ENCODE measurements at places on chromosomes 12 and 14.

GRCh38 chr12:131098178-131098981, 144.7 kb downstream of the ADGRD1 start:
- DNase-seq, result peak; percentile 20

GRCh38 chr14:100450049-100450448, 126.9 kb downstream of the SLC25A47 start:
- no peak for DNase-seq

GRCh38 chr12:53518381-53518780, 11.1 kb upstream of the NPFF start:
- DNase-seq, result no peak

GRCh38 chr14:106694638-106695393, 1168.4 kb downstream of the TMEM121 start:
- peak; percentile 64 for DNase-seq

- DNase-seq, result no peak
These were observed 46.0 kb downstream of the TECPR2 start for GRCh38 chr14:102408724-102409123.

- DNase-seq, result no peak
These were observed 11.5 kb upstream of the C14orf93 start for GRCh38 chr14:23021434-23021833.

DNA sequence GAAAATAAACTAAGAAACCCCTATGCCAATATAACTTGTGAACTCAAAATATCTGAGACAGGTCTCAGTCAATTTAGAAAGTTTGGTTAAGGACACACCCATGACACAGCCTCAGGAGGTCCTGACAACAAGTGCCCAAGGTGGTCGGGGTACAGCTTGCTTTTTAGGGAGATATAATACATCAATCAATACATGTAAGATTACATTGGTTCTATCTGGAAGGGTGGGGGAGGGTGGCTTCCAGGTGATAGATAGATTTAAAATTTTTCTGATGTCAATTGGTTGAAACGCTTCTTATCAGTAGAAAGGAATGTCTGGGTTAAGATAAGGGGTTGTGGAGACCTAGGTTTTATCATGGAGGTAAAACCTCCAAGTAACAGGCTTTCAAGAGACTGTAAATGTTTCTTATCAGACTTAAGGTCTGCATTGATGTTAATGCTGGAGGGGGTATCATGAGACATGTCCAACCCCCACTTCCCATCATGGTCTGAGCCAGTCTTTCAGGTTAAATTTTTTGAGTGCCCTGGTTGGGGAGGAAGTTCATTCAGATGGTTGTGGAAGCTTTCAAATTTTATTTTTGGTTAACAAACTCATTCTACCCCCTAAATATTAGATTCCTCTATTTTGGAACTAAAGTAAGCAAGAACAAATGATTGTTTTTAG, 82.0 kb upstream of the RASSF8 start:
- DNase-seq, result no peak

- peak; percentile 85 for DNase-seq
These were observed 92.7 kb downstream of the LRRC74A start for GRCh38 chr14:76918782-76919394.

DNA sequence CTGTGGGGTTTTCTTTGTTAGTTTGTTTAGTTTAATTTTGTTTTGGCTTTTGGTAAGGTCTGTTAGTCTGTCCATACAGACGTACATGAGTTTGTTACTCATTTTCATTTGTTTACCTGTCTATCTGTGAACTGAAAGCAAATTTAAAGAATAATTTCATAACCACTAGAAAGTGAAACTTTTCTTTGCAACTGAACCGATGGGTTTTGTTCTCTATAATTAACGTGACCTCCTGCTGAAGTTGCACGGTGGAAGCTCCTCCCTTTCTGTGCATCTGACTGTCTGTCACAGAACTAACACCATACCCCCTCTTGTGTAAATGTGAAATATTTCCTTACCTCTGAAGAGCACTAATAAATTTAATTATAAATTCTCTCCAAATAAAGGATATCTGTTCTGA, 595.5 kb downstream of the GALC start:
- DNase-seq, result no peak

DNA sequence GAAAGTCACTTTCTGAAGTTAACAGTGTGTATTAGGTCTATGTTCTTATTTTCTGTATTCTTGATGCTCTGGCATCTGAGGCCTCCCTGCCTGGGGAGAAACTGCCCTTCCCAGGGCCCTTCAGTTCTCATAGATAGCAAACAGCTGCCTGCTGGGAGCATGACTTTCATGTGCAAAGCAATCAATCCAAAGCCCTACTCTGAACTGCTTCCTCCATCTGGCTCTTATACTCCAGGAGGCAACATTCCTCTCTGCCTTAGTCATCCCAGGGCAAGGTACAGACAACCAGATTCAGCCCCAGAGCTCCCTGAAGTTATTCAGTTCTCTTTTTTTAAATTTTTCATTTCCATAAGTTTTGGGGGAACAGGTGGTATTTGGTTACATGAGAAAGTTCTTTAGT, 41.7 kb upstream of the RIN3 start:
- peak; percentile 31 for DNase-seq

- no peak for DNase-seq
These were observed 69.4 kb upstream of the GSC start for GRCh38 chr14:94839348-94839747.

DNA sequence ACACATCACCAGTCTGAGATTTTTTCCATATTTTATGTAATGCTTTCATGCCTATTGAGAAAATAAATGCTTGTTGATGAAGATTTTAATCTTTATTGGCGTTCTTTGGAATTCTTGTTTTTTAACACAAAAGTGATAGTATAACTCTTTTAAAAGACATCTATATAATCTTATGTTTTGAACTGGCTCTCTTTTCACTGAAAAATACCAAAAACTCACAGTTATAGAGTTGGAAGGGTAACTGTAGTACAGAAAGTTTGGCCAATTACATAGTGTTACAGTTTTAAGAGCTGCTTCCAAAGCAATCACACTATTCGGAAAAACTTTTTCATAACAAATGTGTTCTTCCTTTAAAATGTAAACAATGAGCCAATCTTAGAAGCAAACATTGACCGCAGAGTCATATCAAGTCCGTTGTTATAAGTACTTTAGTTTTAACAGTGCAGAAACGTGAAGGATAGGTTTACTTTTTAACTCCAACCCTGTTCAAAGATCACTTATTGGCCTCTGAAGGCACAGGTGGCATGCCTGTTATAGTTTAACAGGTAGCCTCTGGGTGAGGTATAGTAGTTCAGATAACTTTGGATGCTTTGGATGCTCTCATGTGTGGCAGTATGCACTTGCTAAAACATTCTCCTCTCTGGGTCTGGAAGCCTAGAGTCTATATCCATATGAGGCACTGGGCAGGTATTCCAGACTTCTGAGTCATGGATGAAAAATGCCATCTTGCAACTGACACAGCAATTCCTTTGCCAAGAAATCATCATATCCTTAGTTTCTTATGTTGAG, 12.1 kb upstream of the NTN4 start:
- peak; percentile 17 for DNase-seq

GRCh38 chr14:23434488-23435222, 805 bp downstream of the MYH7 start:
- DNase-seq, result no peak

DNA sequence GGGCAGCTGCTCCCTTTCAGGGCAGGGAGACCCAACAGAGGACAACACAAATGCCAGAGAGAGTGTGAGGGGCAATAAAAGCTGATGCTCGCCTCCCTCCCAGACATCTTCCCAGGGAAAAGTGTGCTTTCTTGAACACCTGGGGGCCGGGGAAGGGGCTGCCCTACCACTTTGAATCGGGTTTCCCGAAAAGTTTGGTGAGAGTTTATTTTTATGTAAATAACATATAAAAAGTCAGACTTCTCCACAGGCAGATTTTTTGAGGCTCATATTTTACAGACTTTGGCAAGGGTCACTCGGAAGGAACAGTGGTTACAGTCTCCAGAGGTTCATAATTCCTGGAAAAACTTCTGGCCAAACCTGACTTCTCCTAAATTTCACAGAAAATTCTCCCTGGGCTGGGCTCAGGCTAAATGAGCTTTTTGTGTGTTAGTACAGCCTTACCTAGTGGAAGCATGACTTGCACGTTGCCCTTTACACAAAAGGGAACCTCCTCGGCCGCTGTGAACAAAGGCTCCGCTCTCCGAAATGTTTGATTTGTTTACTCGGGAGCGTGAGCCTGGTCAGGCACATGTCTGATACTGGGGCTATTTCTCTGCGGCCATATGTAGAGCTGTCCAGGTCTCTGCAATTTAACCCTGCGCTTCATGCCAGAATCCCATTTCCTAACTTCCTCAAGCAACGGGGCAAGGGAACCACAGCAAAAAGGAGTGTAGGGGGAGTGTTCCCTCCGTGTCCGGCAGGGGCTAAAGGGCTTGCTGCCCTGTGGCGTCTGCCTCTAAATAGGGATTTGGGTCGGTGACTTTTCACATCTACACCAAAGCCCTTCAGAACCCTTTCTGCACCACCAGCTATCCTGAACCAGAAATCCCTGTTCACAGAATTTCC, 3.4 kb downstream of the RTL1 start:
- DNase-seq, result no peak

- DNase-seq, result no peak
These were observed 293.8 kb downstream of the FOXN3 start for GRCh38 chr14:89123215-89123614.

DNA sequence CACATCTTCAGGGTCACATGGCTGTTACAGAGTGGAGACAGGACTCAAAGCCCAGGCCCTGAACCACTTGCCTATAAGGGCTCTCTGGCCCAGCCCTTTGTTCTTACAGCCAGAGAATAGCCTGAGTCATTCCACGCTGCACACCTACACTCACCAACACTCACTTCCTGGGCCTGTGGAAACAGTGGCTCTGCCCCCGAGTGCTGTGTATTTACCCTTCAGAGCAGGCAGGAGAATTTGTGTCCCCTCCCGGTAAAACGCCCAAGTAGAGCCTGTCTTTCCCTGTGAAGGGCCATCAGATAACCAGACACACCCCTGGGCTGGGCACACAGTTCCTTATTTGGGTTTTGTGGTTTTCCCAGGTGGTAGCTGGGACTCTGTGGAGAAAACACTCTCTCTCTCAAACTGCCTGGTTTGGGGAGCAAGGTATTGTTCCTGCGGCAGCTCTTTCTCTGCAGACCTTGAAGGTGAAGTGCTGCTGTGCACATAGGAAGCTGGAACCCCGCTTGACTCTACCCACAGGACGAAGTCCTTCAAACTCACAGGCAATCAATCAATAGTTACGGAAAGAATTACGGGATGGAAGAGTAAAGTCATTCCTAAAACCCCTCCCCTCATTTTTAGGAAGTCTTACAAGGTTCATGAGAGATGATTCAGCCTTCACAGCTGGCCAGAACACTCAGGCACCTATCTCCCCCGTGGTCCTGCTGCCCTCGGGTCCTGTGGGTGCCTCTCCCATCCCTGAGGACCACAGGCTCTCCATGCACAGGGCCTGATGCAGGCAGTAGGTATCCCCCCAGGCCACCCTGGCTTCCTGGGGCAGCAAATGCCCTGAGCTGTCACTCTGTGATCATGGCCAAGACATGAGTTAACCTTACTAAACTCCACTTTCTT, 20.3 kb downstream of the FIGNL2 start:
- DNase-seq, result peak; percentile 62

- no peak for DNase-seq
These were observed 83.7 kb downstream of the SSPN start for GRCh38 chr12:26279091-26279490.

GRCh38 chr12:11941606-11942337, 129.0 kb upstream of the BCL2L14 start:
- no peak for DNase-seq

- DNase-seq, result no peak
These were observed 146.7 kb upstream of the PLXNC1 start for GRCh38 chr12:94001691-94002090.

- DNase-seq, result no peak
These were observed 502 bp upstream of the RALGAPA1 start for GRCh38 chr14:35809597-35809996.

Data from left colon (tissue), 2 donors.